Tibial nerve (tissue), 4 donors: ENCODE measurements at places on chromosomes 11 and 22.

DNA sequence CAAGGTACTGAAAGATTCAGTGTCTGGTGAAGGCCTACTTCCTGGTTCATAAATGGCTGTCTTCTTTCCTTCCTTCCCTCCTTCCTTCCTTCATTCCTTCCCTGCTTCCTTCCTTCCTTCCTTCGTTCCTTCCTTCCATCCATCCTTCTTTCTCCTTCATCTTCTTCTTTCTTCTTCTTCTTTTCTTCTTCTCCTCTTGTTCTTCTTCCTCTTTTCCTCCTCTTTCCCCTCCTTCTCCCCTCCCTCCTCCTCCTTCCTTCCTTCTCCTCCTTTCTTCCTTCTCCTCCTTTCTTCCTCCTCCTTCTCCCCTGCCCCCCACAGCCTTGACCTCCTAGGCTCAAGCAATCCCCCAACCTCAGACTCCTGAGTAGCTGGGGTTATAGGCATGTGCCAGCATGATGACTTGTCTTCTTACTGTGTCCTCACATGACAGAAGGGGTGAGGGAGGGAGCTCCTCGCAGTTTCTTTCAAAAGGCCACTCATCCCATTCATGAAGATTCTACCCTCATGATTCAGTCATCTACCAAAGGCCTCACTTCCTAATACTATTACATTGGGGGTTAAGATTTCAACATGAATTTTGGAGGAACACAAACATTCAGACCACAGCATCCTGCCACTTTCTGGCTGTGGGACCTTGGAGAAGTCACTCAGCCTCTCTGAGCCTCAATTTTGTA, 22.6 kb upstream of the CCDC134 start:
- DNase-seq = no peak

- no peak for DNase-seq
Measured at GRCh38 chr11:57341250-57341808, 3.2 kb downstream of the P2RX3 start.

- DNase-seq = no peak
Measured at GRCh38 chr11:3929232-3929631, 73.8 kb downstream of the STIM1 start.

DNA sequence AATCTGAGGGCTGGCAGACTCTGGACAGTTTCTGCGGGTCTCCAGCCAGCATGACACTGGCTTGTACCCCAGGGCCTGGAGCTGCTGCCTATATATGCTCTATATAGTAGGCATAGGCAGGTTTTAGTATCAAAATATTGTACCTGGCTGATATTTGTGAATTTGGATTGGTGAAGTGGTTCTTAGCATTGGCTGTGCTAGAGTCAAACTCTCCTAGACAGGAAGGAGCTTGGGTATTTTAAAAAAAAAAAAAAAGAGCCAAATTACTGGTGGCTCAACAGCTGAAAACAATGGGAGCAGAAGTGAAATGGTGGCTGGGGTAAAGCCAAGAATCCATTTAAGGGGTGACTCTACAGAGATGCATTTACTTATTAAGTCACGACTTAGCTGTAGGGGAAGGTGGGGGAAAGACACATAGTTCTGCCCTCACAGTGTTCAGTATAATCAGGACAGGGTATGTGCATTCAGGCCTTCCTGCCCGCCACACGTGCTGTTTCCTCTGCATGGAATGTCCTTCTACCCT, 11.0 kb upstream of the MTFP1 start:
- no peak for DNase-seq

DNA sequence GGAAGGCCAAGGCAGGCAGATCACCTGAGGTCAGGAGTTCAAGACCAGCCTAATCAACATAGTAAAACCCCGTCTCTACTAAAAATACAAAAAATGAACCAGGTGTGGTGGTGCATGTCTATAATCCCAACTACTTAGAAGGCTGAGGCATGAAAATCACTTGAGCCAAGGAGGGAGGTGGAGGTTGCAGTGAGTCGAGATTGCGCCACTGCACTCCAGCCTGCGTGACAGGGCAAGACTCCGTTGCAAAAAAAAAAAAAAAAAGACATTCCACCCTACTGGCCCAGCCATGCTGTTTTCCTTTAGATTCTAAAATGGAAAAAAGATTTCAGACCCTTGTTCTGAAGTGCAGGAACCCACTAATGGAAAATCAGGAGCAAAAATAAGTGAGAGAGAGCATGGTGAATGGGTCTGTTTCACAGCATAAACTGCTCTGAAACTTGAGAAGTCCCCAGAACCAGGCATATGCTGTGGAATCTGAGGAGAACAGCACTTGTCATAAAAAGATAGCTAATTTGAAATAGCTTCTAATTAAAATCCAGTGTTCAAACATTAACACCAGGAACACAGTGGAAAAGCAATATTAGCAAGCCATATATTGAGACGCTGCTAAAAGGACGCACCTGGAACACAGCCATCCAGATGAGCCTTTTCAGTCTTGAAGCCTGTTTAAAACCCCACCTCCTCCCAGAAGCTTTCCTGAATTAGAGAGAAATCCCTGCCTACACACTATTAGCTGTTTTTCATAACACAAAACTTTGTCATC, 66.3 kb upstream of the CHRM4 start:
- no peak for DNase-seq

GRCh38 chr11:97163631-97164191, 773.9 kb downstream of the JRKL start:
- DNase-seq = no peak

DNA sequence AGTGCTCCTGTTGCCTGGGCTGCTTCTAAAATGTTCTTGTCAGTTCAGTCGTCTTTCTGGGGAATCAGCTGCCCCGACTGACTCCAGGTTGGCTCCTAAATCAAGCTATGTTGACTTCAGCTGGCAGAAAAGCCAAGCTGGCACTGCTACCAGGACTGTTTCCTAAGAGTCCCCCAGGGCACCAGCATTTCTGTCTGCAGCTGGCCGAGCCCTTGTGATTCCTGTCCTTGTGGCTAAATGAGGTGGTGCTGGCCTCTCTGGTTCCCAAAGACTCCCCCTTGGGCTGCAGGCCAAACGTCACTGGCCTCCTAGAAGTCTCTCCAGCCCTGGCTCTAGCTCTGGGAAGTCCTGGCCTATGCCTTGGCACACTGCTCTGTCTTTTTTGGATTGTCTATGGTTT, 31.1 kb downstream of the GRAMD1B start:
- DNase-seq = no peak

- DNase-seq = no peak
Measured at GRCh38 chr22:22733881-22734373, 89.5 kb downstream of the GGTLC2 start.

DNA sequence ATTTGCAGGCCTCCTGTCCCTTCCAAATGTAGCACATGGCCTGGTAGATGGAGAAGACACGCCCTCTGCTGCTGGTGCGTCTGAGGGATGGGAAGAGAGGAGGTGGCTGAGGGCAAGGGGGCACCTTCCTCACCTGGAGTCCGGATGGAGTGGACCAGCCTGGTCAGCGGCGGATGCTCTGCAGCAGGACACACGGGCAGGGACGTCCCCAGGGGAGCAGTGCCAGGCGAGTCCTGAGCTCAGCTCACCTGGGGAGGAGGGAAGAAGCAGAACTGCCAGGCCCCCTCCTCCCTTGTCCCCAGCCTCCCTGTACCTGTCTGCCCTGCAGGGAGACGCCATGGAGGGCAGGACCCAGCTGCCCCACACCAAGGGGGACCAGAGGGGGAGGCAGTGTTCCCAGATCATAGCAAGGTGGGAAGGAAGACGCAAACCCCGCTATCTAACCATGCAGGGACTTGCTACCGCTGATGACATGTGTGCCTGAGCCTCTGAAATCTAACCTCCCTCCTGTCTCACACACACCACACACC, 1495.9 kb downstream of the BRD1 start:
- DNase-seq = no peak

DNA sequence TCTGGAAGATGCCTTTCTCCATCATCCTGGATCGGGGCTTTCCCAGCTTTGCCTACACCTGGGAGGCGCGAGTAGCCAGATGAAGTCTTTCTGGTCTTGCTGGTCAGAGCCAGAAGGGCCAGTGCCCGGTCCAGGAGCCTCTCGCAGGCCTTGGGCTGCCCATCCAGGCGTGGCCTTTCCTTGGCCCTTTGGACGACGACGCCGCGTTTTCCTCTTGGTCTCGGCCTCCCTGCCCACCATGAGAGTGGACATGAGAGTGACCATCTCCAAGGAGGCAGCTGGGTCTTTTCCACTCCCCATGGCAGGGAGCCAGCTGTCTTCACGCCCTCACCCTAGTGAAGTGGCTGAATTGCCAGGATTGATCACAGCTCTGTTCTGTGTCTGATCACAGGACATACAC, 3.5 kb downstream of the PTDSS2 start:
- no peak for DNase-seq
